ENCODE measurements at places on chromosomes 11 and 22.
A peak's percentile ranks its signal among the peaks of the same experiment; 100 is the strongest.

- DNase-seq = no peak
Measured at GRCh38 chr11:123833095-123833494, 26.9 kb upstream of the OR6M1 start.

- no peak for DNase-seq
Measured at GRCh38 chr11:13668957-13669521, 571 bp downstream of the FAR1 start.

GRCh38 chr11:34987617-34988016 lies 71.2 kb downstream of the PDHX start:
- DNase-seq = no peak

DNA sequence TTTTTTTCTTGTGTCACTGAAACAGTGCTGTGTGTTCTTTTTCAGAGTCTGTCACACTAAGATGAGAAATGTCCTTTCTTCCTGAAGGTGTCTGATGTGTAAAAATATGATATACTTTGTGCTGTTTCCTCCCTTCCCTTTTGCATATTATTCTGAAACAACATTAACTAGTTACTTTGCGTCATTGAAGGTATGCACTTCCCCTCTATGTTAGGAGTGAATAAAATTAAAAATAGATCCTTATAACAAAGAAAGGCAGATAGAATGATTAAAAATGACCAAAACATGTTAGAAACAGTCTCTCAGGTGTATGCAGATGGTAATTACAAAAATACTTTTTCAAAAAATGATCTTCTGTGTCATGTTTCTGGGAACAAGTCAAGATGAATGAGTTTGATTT lies 1.6 kb upstream of the RAB30 start:
- no peak for DNase-seq

GRCh38 chr11:123164732-123165450 lies 30.2 kb downstream of the CLMP start:
- no peak for DNase-seq

- no peak for DNase-seq
Measured at GRCh38 chr11:2870460-2870859, 15.1 kb downstream of the CDKN1C start.

GRCh38 chr11:20474882-20475517 lies 87.5 kb downstream of the PRMT3 start:
- no peak for DNase-seq

- DNase-seq = no peak
Measured at GRCh38 chr11:121419836-121420235, 32.3 kb upstream of the SORL1 start.

GRCh38 chr11:134412203-134413042 lies at the start of gene B3GAT1:
Gene B3GAT1, minus strand, starts transcription at chr11:134412242. Its CDS starts 24,583 bp downstream, at chr11:134387659.
- DNase-seq = no peak

DNA sequence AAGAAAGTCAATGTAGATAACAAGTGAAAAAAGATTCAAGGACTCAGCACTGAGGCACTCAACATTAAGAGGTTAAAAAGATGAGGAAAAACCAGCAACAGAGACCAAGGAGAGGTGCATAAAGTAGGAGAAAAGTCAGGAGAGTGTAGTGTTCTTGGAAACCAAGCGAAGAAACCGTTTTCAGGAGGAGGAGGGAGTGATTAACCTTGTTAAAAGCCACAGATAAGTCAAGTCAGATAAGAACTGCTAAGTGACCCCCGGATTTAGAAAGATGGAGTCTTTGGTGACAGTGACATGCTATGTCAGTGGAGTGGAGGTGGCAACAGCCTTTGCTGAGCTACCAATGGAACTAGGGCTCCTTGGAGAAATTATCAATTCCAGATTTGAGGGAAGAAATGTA lies 13.9 kb upstream of the NARS2 start:
- no peak for DNase-seq

- no peak for DNase-seq
Measured at GRCh38 chr11:119483881-119484371, 61.0 kb upstream of the THY1 start.

DNA sequence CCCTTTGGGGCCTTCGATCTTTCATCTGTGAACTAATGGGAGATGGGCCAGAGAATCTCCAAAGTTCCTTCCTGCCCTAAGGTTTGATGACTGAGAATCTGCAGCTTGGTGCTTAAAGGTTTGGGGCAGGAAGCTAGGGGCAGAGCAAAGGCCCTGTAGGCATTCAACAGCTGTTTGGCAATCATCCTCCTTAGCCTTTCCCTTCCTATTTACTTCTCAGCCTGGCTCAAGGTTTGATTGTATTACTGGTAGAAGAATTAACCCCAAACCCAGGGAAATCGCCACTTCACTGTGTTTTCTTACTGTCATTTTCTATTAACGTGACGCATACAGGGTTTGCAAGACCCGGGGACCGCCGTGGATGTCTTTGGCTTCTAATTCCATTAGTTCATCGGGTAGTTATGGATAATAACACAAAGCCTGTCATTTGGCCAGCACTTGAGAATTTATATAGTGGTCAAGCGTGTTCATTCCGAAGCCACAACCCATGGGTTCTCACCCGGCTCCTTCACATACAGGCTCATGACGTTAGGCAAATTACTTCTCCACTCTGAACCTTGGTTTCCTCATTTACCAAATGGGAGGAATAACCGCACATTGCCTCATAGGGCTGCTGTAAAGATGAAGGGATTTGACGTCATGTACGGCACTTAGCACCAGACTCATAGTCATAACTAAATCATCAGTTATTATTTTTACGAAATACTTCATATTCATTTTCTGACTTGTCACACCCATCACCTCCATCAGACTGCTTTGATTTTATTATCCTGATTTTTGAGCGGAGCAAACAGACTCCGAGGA lies 158.1 kb downstream of the FBXO7 start:
- DNase-seq = no peak

- DNase-seq = no peak
Measured at GRCh38 chr11:63985812-63986155, 454 bp upstream of the OTUB1 start.

DNA sequence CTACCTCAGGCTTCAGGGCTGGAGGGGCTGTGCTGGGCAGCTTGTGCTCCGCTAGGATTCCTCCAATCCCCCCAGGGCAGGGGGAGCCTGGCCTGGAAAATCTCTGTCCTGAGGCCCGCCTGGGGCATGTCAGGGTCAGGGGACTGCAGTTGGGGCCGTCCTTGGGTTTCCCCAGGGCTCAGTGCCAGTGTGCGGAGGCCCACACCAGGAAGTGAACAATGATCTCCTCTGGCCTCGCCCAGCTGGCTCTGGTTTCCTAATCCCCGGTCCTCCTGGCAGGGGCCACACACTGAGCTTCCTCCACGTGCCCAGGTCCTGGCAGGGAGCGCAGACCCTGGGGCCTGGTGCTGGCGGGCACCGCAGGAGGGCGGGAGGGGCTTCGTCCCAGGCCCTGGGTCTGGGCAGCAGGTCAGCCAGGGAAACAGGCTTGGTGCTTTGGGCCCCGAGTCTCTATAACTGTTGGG lies 1.4 kb upstream of the MUC2 start:
- DNase-seq = peak; percentile 17

DNA sequence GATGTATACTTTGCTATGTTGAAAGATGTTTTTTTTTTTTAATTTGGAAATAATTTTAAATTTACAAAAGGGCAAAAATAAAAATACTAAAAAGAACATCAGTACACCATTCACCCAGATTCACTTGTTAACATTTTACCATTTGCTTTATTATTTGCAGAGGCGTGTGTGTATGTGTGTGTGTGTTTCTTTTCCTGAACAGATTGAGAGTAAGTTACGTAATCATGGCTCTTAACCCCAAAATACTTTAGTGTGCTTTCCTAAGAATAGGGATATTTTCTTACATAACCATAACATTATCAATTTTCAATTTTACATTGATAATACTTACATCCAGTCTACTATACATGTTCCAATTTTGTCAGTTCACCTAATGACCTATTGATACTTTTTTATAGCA lies 91.5 kb upstream of the HORMAD2 start:
- no peak for DNase-seq

- no peak for DNase-seq
Measured at GRCh38 chr11:112795142-112795815, 165.9 kb upstream of the NCAM1 start.

GRCh38 chr22:25970374-25970911 lies 198.8 kb upstream of the SEZ6L start:
- DNase-seq = no peak

DNA sequence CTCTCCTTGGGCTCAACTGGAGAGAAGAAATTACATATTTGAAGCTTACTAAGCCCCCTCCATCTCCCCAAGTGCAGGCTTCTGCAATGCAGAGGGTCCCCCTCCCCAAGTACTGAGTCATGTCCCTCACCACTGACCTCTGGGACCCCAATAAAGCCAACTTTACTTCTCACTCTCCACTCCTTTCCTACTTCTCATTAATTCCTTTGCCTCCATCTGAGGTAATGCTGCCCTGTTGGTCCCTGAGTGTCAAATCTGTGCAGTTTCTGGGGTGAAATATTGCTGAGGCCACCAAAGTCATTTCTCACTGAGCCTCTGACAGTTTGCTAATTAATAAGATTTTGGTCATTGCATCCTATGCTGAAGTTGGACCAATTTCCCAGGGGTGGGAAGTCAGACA lies 101.6 kb downstream of the NELL1 start:
- DNase-seq = no peak

- peak; percentile 91 for DNase-seq
Measured at GRCh38 chr22:45552580-45553350, 50.1 kb downstream of the FBLN1 start.

GRCh38 chr22:38350444-38351359 lies 33.5 kb upstream of the CSNK1E start:
- no peak for DNase-seq

DNA sequence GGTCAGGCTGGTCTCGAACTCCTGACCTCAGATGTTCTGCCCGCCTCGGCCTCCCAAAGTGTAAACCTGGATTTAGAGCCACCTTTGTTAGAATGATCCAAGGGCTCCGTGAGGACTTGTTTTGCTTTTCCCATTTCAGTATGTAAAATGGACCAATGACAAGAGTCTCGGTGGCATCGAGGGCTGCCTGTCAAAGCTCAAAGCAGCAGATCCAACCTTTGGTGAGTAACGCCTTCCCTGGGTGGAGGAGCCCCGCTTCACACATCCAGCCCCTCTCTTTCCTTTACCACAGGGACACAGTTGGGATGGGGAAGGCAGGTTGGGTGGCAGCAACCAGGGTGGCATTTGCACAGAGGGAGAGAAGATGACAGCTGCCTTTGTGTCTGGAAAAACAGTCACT lies 4.4 kb downstream of the TTC38 start:
- DNase-seq = no peak

GRCh38 chr22:49300951-49301397 lies 526.7 kb downstream of the BRD1 start:
- DNase-seq = no peak

DNA sequence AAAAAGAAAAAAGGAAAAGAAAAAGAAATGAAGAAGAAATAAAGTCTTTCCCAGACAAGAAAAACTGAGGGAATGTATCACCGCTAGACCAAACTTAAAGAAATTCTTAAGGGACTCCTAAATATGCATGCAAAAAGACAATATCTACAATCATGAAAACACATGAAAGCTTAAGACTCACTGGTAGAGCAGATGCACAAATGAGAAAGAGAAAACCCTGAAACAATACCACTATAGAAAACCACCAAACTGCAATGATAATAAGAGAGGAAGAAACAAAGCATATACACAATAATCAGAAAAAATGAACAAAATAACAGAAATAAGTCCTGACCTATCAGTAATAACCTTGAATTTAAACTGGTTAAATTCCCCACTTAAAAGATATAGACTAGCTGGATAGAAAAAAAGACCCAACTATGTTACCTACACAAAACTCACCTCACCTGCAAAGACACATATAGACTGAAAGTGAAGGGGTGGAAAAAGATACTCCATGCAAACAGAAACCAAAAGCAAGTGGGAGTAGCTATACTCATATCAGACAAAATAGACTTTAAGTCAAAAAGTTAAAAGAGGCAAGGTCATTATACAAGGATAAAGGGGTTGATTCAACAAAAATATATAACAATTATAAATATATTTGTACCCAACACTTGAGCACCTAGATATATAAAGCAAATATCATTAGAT lies 61.3 kb upstream of the NARS2 start:
- DNase-seq = no peak

DNA sequence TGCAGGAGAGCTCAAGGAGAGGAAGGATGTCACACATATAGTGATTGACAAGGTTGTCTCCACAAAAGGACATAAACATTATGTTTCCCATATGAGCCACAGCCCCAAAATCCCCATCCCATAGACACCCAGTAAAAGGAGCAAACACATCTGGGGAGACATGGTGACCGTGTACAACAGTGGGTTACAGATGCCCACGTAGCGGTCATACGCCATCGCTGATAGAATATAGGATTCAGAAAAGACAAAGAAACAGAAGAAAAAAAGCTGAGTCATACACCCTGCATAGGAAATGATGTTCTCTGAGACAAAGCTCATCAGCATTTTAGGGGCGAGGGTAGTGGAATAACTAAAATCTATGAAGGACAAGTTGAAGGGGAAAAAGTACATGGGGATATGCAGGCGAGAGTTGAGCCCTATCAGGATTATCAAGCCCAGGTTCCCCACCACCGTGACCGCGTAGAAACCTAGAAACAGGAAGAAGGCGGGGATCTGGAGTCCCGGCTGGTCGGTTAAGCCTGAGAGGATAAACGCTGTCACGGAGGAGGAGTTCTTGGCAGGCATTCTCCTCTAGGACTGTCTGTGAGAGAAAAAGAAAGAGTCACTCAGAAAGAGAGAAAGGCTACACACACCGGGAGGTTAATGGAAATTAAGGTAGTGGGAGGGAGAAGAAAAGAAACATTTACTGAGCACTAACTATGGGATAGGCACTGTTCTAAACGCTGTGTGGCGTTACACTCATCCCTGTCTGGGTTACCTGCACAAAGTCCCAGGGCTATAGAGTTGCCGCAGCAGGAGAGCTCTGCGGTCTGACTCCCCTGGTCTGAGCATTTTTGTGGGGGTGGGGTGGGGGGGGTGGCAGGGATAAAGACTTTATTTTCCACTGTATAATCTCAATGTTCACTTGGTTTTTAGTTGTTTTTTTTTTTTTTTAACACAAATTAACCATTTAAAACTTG lies 36.1 kb upstream of the OR8B8 start:
- peak; percentile 21 for DNase-seq

- DNase-seq = no peak
Measured at GRCh38 chr22:38465673-38466490, 2.0 kb upstream of the KDELR3 start.

DNA sequence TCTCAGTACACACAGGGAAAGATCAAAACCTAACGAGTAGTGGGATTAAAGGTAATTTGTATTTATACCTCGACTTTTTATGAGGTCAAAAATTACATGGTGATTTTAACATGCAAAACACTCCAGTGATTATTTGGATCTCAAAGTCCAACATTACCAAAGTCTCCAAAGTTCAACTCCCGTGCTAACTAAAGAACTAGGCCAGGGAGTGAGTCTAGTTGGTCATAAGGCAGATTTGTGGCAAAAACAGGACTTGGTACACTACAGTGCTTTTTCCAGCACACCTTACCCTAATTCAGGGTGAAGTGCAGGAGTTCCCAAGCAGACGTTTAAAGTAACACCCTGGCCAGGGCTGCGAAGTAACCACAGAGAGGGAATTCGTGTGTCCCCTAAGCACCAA lies 1.1 kb downstream of the PUS3 start:
- no peak for DNase-seq

Data from stromal cell of bone marrow (primary cell).